ENCODE measurements at places on chromosomes 1 and 21.

DNA sequence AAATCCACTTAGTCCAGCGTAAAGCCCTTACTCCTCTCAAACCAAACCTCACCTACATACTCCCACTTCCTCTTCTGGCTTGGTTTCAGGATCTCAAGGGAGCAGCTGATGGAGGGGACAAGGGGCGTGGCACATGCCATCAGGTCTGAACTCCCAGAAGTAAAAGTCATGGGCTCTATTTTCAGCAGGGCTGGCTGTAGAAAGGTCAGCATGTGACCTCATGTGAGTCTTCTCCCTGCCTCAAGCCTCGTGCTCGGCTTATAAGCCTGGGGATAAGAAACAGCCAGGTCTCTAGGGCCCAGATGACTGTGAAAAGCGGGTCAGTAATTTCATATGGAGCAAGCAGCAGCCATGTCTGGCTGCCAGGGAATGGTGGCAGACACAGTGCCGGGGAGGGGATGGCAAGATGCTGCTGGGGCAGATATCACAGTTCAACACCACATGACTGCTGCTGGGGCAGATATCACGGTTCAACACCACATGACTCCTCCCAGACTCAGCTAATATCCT is 227.9 kb downstream of the KCNH1 start:
- no peak for DNase-seq

- DNase-seq = no peak
Observed at GRCh38 chr1:229059671-229060539, 211.0 kb upstream of the RAB4A start.

GRCh38 chr1:94250341-94250740 is 13.0 kb upstream of the ARHGAP29 start:
- DNase-seq = no peak

DNA sequence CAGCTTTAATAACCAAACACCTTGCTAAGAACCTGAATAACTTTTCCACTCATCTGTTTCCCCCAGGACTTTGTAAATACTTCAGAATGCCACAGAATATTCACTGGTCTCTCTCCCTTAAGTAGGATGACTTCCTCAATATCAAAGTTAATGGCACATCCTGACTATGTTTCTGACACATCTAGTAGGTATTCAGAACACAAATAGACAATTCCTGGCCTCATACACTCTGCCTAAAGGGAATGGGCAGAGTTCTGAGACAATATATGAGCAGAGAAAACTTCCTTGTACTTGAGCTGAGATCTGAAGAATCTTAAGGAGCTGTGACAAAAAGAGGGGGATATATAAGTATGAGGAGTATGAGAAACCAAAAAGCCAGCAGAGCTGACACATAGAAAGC is 34.8 kb downstream of the ANKRD13C start:
- DNase-seq = no peak

- no peak for DNase-seq
Observed at GRCh38 chr1:244826712-244827111, 8.7 kb upstream of the COX20 start.

GRCh38 chr1:117685936-117686806 is 80.3 kb downstream of the TENT5C start:
- peak; percentile 90 for DNase-seq
